Retinal pigment epithelial cell (primary cell): ENCODE measurements at places on chromosomes 16 and 17.

- no peak for DNase-seq
Observed at GRCh38 chr16:5977329-5977728, 879.7 kb upstream of the EEF2KMT start.

DNA sequence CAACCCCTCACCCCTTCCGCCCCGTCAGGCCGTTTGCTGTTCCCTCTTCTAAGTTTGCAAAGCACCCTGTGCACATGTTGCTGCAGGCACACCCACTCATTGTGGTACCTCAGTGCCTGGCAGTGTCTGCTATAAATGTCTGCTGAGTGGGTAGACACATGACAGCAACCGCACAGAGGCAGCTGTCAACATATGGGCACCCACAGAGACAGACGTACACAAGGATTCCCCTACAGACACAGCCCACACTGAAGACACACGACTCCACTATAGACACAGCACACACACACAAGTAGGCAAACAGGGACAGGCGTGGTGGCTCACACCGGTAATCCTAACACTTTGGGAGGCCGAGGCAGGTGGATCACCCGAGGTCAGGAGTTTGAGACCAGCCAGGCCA, 17.8 kb upstream of the CRK start:
- no peak for DNase-seq

DNA sequence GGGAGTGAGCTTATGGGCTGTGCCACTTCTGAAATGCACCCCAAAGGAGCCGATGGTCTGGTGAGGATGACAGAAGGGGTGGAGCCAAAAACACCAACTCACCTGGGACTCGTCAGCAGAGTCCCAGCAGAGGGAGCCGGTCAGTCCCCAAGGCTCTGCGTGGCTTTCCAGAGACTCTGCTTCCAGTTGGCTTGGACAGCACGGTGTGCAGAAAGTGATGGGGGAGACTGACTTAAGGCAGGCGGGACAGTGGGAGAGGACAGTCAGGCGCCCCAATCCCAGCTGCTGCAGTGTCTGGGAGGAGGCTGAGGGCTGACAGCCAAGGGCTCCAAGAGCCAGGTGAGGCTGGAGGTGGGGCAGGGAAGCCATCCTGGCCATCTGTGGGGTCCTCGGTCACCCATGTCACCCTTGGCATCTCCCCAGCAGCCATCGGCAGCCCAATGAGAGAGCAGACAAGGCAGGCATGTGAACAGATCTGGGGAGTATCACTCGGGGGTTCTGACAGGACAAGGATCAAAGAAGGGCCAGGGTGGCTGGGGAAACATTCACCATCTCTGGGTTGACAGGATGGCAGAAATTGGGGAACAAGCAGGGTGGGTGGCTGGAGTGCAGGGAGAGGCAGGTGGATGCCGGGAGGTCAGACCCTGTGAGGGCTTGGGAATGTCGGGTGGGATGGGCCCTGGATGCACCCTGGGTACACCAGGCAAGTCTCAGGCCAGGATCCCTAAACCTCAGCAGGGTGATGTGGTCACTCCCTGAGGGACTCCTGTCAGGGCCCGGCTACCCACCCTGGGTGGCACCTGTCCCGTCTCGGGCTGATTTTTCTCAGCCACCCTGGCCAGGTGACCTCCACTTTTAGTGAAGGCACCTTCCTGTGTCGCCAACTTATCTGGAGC, 8.9 kb upstream of the KRTAP17-1 start:
- DNase-seq, result no peak

DNA sequence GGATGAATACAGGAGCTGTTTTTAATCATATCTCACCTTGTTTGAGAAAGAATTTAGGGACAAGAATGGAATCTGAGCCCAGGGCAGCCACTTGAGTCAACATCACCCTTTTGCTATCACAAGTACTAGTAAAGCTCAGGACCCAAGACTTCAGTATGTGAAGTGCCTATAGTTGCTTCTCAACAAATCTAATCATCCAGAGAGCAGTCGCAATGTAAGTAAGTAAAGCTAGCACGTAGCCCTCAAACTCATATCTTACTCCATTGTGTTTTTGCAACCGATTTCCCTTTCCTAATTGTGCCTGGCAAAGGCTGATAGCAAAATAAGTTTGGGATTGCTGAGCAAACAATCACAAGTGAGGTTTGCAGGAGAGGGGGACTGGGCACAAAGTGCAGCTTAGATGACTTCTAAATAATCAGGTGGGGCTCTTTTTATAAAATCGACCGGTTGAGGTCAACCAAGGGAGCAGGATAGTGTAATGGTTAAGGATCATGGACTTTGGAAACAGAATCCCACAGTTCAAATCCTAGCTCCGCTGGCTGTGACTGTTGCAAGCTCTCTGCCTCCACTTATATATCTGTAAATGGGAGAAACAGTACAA, 13.0 kb downstream of the TOB1 start:
- no peak for DNase-seq

DNA sequence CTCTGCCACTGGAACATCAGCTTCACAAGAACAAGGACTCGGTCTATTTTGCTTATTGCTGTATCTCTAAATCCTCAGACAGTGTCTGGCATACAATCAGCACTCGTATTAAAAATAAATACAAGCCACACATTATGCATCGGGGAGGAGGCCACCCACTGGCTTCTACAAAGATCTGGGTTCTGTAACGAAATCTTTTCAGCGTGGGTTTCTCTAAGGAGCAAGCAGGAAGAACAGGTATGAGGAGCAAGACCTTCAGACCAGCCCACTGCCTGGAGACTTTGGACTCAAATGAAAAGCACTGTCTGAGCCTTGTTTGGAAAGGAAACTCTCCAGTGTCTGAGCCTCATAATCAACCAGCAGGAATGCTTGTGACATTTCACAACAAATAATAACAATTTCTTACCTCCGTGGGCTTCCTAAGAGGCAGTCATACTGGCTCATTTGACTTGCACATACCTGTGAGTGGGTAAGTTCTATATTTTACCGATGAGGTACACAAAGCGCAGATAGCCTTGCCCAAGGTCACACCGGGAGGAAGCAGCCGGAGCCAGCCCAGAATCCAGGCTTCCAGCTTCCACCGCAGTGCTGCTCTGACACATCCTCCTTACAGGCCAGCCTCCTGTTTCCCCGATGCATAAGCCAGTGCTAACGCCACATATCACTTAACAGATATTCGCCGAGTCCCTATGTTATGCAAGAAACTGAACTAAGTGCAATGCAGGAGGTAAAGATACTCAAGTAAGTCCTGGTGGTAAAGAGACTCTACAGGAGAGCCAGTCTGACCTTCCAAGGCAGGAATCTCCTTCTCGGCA, 118.6 kb upstream of the TNRC6C start:
- DNase-seq, result no peak

DNA sequence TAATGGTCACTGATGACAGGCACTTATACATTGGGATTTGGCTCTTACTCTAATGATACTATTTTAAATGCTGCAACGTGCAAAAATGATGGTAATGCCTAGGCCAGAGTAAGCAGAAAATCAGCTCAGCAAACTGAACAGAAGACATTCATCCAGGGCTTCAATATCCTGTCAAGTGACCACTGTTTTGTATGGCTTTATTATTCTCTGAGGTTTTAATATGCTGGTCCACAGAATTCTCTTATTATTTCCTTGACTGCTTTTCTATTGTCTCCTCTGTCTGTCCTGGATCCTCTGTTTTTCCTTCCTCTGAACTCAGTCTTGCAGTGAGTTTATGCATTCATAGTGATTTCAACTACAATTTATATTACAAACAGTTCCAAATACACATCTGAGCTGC, 90.8 kb upstream of the PMFBP1 start:
- DNase-seq, result no peak

GRCh38 chr16:47574091-47575054, 113.2 kb downstream of the PHKB start:
- DNase-seq, result peak; percentile 2

DNA sequence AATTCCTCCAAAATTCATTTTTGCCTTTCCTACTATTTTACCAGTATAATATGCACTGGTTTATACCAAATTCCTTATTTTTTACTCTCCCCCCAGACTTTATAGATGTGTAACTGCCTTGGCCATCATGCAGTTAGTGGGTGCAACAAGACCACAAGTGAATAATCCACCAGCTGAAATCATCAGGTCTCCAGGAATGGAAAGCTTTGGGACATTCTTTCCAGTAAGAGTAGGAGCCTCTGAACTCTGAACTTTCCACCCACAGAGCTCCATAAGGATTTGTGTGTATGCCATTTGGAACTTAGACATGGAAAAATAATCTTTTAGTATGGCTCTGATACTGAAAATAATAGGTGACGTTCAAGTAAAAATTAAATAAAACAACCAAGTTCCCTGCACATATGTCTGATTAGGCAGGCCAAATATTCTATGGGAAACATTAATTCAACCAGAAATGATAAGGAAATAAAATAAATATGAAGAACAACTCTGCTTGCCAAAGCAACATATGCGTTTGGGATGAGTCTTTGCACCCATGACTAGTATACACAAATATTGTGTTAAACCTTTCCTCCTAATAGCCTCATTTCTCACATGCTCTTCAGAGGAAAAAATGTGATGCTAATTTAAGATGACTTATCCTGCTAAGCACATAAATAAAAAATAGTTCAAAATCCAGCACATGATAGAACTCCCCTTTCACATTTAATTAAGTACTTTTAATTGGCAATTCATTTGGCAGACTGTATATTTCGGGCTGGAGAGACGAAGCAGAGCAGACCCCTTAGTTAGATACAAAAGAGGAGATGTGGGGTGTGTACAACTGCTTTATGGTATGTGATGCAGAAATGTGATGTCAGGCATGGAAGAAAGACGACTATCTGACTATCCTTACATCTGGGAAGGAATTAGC, 11.6 kb upstream of the LYRM9 start:
- DNase-seq, result peak; percentile 46

GRCh38 chr17:80290156-80290555, 29.5 kb downstream of the RNF213 start:
- no peak for DNase-seq

GRCh38 chr17:59620518-59621259, 994 bp downstream of the CLTC start:
- no peak for DNase-seq

DNA sequence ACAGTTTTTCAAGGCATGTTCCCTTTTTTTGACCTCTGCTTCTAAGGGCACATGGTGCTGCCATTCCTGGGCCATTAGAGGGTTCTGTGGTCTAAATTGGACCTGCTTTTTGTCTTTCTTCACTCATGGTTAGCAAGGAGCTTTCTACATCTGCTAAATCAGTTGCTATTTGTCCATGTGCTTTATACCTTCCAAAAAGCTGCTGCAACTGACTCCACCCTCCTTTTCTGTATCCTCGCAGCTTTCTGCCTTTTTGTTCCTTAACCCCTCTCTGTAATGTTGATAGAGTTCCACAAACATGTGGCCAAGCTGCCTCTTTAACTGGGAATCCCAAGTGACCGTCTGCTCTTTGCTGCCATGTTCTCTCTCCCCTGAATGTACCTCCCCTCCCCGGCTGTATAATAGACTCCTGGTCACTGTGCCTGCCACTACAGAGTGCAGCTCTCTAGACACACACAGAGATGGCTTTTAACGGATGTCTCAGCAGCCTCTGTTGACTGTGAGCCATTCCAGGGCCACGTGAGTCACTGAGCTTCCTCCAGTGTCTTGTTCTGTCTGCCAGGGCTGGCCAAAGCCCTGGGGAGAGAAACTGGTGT, 57.4 kb upstream of the TEKT3 start:
- DNase-seq, result no peak

DNA sequence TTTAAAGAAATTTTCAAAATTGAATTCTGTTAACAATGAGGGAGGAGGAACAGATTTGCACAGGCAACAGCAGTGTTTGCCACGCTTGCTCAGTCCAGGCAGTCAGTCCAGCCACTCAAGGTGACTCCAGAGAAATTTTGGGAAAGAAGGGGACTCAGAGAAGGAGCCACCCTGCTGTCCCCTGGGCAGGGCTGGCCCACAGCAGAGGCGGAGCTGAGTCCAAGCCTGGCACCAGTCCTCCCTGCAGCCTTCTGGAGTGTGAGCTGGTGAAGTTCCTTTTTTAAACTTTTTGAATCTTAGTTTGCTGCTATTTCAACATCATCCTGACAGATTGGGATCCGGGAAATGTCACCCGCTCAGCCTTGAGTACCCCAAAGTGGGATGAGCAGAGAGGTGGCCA, 14.5 kb upstream of the SLC47A2 start:
- DNase-seq, result no peak

GRCh38 chr17:47949946-47950345, 7.7 kb downstream of the PRR15L start:
- DNase-seq, result no peak

DNA sequence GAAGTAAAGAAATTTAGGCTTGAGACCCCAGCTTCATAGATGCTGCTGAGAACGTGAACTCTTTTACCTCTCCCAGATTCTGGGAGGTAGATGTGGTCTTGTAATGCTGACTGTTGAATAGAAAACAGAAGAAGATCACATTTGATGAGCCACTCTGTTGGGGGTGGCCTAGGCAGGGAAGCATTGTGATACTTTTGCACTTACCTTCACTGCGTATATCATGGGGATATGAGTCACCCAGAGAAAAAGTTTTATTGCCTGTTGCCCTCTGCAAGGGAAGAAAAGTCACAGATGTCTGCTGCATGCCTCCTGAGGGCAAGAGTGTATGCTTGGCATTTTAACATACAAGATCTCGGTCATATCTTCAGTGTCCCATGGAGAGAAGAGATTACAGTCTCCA, 365.4 kb downstream of the SNX29 start:
- DNase-seq, result no peak

GRCh38 chr16:24490866-24491265, 48.5 kb upstream of the RBBP6 start:
- DNase-seq, result no peak

DNA sequence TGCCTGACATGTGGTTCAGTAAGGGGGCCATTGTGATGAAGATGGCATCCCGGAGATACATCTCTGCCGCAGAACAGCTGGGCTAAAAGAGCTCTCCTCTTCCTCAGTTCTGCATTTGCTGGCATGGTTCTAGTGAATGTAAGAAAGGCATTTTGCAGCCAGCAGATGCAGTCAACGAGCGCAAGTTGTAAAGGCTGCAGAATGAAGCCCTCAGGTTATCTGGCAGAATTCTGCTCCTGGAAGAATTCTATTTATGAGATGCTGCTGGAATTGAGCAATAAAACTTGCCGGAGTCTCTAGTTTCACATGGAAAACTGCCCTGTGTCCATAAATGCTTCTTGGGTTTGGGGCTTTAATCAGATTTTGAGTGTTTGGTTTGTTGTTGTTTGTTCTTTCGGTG, 176.8 kb upstream of the HSBP1 start:
- no peak for DNase-seq

GRCh38 chr16:65494609-65495008, 372.7 kb upstream of the CDH11 start:
- no peak for DNase-seq

DNA sequence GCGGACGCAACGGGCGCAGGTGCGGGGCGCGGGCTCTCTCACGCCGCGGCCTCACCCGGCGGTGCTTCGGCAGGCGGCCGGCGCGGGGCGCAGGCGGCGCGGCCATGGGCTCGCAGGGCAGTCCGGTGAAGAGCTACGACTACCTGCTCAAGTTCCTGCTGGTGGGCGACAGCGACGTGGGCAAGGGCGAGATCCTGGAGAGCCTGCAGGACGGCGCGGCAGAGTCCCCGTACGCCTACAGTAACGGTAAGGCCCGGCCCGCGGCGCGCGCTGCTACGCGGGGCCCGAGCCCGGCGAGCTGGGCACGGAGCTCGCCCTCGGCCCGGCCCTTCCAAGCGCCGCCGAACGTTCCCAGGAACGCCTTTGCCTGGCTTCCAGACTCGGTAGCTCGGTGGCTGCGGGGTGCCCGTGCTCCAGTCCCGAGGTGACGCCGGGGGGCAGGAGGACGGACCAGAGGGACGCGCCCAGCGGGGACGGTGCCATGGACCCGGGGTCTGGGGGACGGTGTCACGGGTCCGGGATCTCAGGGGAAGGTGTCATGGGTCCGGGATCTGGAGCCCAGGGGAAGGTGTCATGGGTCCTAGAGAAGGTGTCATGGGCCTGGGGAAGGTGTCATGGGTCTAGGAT, 435 bp downstream of the RAB40C start:
- DNase-seq, result no peak
